ENCODE measurements at places on chromosomes 1 and 21. TPM values are rescaled to one million over a fixed set of nuclear protein-coding genes. Genes with fewer than 3 reads are reported as not detected.
A peak's percentile ranks its signal among the peaks of the same experiment; 100 is the strongest.

DNA sequence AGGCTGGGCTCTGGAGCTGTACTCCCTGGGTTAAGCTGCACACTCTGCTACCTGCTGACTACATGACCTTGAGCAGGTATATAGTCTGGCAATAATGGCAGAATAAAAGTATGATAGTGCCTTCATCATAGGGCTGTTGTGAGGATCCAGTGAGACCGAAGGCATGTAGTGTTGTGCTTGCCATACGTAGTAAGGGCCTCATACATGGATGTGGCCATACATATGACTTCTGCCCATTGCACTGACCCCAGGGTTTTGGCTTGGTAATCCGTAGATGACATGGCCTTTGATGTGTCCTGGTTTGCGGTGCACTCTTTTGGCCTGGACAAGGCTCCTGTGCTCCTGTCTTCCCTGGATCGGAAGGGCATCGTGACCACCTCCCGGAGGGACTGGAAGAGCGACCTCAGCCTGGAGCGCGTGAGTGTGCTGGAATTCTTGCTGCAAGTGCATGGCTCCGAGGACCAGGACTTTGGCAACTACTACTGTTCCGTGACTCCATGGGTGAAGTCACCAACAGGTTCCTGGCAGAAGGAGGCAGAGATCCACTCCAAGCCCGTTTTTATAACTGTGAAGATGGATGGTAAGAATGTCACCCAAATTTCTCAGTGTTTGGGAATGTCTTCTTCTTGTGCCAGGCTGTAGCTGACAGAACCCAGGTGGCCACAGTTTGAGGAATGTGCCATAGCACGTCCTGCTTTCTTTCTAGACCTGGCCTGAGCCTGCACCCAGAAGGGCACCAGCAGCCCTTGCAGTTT, 17.0 kb upstream of the CD101 start:
- no peak overlapping the region for H3K4me3 ChIP-seq
- H3K27ac ChIP-seq, result no peak overlapping the region
- H3K4me1 ChIP-seq, result peaks cover 28% of the 10 kb centered on the region
- DNase-seq, result no peak
- H3K36me3 ChIP-seq, result no peaks in the 10 kb centered on the region

- peaks cover 2% of the 10 kb centered on the region for H3K27me3 ChIP-seq
- H3K36me3 ChIP-seq, result no peaks in the 10 kb centered on the region
- H3K4me3 ChIP-seq, result no peak overlapping the region
- H3K4me1 ChIP-seq, result peaks cover 34% of the 10 kb centered on the region
Observed at GRCh38 chr1:204503122-204503912, 8.7 kb upstream of the PIK3C2B start.

- H3K36me3 ChIP-seq, result peaks cover 11% of the 10 kb centered on the region
- H3K27ac ChIP-seq, result peak overlapping the region; percentile 59
- H3K4me3 ChIP-seq, result peak overlapping the region; percentile 27
- DNase-seq, result no peak
Observed at GRCh38 chr21:29080454-29080941, 7.0 kb upstream of the CCT8 start.

GRCh38 chr1:40858856-40859416, 3.2 kb downstream of the CITED4 start:
- DNase-seq, result no peak
- H3K4me3 ChIP-seq, result no peak overlapping the region

DNA sequence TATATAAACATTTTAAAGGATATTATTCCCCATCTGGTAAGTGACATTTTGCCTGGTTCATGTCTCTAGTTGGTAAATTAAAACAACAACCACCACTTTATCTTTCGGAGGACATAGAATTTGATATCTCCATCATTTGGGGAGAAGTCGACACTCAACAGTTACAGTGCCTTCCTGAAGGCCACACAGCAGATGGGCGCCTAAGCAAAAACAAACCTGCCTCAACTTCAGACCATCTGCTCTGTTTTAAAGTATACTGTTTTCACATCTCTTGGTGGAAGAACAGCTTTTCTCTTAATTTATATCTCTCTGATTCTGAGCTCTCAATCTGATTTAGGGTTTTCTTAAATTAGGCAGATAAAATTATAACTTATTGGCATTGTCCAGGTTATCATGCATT, 282.2 kb downstream of the RYR2 start:
- no peak overlapping the region for H3K4me3 ChIP-seq
- H3K27me3 ChIP-seq, result no peaks in the 10 kb centered on the region
- no peak for DNase-seq
- H3K27ac ChIP-seq, result no peak overlapping the region
- H3K4me1 ChIP-seq, result peaks cover 3% of the 10 kb centered on the region

GRCh38 chr1:111209622-111210021, 9.2 kb upstream of the DENND2D start:
- H3K4me1 ChIP-seq, result peaks cover 69% of the 10 kb centered on the region
- H3K36me3 ChIP-seq, result no peaks in the 10 kb centered on the region
- no peak overlapping the region for H3K27ac ChIP-seq

DNA sequence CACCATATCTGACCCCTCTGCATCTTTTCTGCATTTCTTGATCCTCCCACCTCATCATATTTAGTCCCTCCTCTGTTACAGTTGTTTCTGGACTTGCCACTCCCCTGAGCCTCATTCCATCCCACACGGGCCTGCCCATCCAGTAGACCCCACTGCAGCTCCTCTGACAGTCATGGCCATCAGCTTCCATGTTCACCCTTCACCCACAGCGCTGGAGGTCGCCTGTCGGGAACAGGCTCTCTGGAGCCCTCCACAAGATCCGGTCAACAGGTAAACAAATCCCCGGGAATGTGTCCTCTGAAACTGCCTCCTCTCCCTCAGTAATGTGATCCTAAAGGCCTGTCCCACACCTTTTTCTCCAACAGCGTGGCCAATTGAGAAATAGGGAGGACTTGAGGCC, 31.3 kb downstream of the SYF2 start:
- no peak overlapping the region for H3K27ac ChIP-seq
- H3K27me3 ChIP-seq, result peaks cover 26% of the 10 kb centered on the region
- H3K4me3 ChIP-seq, result no peak overlapping the region
- H3K36me3 ChIP-seq, result no peaks in the 10 kb centered on the region
- DNase-seq, result no peak

- peaks cover 2% of the 10 kb centered on the region for H3K27me3 ChIP-seq
- no peaks in the 10 kb centered on the region for H3K4me1 ChIP-seq
- no peak for DNase-seq
- no peak overlapping the region for H3K27ac ChIP-seq
- no peaks in the 10 kb centered on the region for H3K36me3 ChIP-seq
Observed at GRCh38 chr1:117820694-117821381, 108.6 kb downstream of the GDAP2 start.

DNA sequence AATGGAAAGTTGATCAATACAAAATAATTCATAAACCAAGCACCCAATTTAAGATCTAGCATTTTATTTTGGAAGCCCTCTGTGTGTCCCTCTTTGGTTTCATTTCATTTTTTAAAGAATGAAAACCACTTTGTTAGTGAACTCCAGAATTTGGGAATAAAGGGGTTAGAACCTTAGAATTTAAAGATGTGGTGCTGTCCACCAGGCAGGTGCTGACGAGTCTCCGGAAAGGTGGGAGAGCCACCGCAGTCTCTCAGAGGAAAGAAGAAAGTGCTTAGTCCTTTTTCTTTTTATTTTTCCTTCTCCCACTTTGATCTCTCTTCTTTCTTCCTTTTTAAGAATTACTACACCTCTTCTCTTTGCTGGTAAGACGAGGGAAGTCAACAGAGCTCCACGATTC, 20.5 kb upstream of the HIVEP3 start:
- H3K4me1 ChIP-seq, result peaks cover 11% of the 10 kb centered on the region
- peaks cover 2% of the 10 kb centered on the region for H3K36me3 ChIP-seq
- H3K27me3 ChIP-seq, result peaks cover 2% of the 10 kb centered on the region
- H3K4me3 ChIP-seq, result no peak overlapping the region
- DNase-seq, result no peak

DNA sequence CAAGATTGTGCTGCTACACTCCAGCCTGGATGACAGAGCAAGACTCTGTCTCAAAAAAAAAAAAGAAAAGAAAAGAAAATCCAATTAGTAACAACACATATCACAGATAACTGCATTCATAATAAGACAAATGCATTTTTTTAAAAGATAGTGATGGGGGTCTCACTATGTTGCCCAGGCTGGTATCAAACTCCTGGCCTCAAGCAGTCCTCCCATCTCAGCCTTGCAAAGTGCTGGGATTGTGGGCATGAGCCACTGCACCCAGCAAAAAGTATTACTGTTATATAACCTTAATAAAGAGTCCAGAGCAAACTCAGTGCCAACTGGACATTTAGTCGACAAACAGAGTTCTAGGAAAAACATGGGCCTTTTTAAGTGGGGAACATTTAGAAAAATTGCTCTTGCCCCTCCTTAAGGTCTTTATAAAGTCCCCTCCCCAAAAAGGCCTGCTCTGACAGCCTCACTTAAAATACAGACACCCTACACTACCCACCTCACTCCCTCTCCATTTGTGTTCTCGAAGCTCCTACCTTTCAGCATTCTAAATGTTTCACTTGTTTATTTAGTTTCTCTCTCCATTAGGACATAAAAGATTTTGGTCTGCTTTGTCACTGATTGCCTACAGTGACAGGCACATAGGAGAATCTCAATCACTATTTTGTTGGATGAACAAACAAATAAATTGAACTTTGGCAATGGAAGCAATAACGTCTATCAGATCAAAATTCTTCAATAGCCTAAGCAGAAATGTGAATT, 7.5 kb downstream of the ABCB10 start:
- no peaks in the 10 kb centered on the region for H3K27me3 ChIP-seq
- no peak for DNase-seq
- H3K36me3 ChIP-seq, result peaks cover 40% of the 10 kb centered on the region
- peaks cover 22% of the 10 kb centered on the region for H3K4me1 ChIP-seq
- H3K4me3 ChIP-seq, result no peak overlapping the region
- H3K27ac ChIP-seq, result peak overlapping the region; percentile 5

- no peak overlapping the region for H3K4me3 ChIP-seq
- no peaks in the 10 kb centered on the region for H3K36me3 ChIP-seq
- no peak overlapping the region for H3K27ac ChIP-seq
- H3K27me3 ChIP-seq, result peaks cover 2% of the 10 kb centered on the region
- no peaks in the 10 kb centered on the region for H3K4me1 ChIP-seq
- DNase-seq, result no peak
Observed at GRCh38 chr1:22828484-22829308, 118.1 kb downstream of the EPHB2 start.

DNA sequence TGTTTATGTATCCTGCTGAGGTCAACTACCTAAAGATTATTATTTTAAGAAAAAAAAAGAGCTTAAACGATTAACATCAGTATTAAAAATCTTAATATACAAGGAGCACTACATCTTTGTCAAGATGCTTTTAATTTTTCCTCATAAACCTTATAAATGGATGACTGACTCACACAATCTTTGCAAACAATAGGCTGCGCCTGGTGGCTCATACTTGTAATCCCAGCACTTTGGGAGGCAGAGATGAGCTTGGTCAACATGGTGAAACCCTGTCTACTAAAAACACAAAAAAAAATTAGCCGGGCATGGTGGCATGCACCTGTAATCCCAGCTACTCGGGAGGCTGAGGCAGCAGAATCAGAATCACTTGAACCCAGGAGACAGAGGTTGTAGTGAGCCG, 1.7 kb downstream of the KHDC4 start:
- peak overlapping the region; percentile 68 for H3K4me3 ChIP-seq
- H3K27me3 ChIP-seq, result no peaks in the 10 kb centered on the region
- peaks cover 48% of the 10 kb centered on the region for H3K36me3 ChIP-seq
- H3K27ac ChIP-seq, result peak overlapping the region; percentile 42

- no peaks in the 10 kb centered on the region for H3K4me1 ChIP-seq
- peaks cover 1% of the 10 kb centered on the region for H3K27me3 ChIP-seq
- no peak overlapping the region for H3K27ac ChIP-seq
- no peak for DNase-seq
- H3K4me3 ChIP-seq, result no peak overlapping the region
- H3K36me3 ChIP-seq, result no peaks in the 10 kb centered on the region
Observed at GRCh38 chr1:242008826-242009495, 10.1 kb upstream of the MAP1LC3C start.

GRCh38 chr21:16330082-16330907, 600.5 kb downstream of the USP25 start:
- no peak overlapping the region for H3K27ac ChIP-seq
- no peaks in the 10 kb centered on the region for H3K4me1 ChIP-seq
- no peaks in the 10 kb centered on the region for H3K36me3 ChIP-seq
- H3K27me3 ChIP-seq, result no peaks in the 10 kb centered on the region

GRCh38 chr1:44847845-44848244, 4.8 kb upstream of the PTCH2 start:
- H3K36me3 ChIP-seq, result peaks cover 14% of the 10 kb centered on the region
- peaks cover 9% of the 10 kb centered on the region for H3K27me3 ChIP-seq
- no peak overlapping the region for H3K27ac ChIP-seq
- no peak for DNase-seq

GRCh38 chr1:165057956-165058355, 298.6 kb downstream of the LMX1A start:
- DNase-seq, result no peak
- H3K4me1 ChIP-seq, result no peaks in the 10 kb centered on the region
- H3K27me3 ChIP-seq, result peaks cover 2% of the 10 kb centered on the region
- no peak overlapping the region for H3K27ac ChIP-seq
- H3K4me3 ChIP-seq, result no peak overlapping the region

- H3K4me1 ChIP-seq, result no peaks in the 10 kb centered on the region
- H3K27ac ChIP-seq, result no peak overlapping the region
- H3K4me3 ChIP-seq, result no peak overlapping the region
- H3K27me3 ChIP-seq, result peaks cover 7% of the 10 kb centered on the region
Observed at GRCh38 chr1:227086636-227087035, 146.5 kb downstream of the COQ8A start.

The UMODL1 gene
- total RNA-seq, result not detected

The CFHR1 gene
- total RNA-seq, result not detected

The GTF2B gene
- 37.6 TPM for total RNA-seq

The PLEKHN1 gene
- 4.0 TPM for total RNA-seq

The IGSF9 gene
- not detected for total RNA-seq

The MROH9 gene
- total RNA-seq, result not detected

The TMOD4 gene
- 1.0 TPM for total RNA-seq

The AKT3 gene
- 39.3 TPM for total RNA-seq

The GJA8 gene
- total RNA-seq, result not detected

The TMEM63A gene
- 32.5 TPM for total RNA-seq

The TRIM45 gene
- total RNA-seq, result 1.5 TPM

Measured in activated T-helper 2 cell treated with anti-CD3 and anti-CD28 coated beads, Interferon-gamma antibody, Interleukin-2, Interleukin-4, amounts not matched to agents 10 μg/mL and 5 μg/mL and 100 μg/mL, durations not matched to agents 14 hours and 24 hours and 36 hours (primary cell).